Prostate gland (tissue), 2 donors: ENCODE measurements at places on chromosomes 16 and 17. TPM values are rescaled to one million over a fixed set of nuclear protein-coding genes. Genes with fewer than 3 reads are reported as not detected.

The ARHGAP44 gene
- 15.7 TPM for total RNA-seq

The KRT33A gene
- total RNA-seq, result not detected

The CNGB1 gene
- 0.34 TPM for total RNA-seq

The CHST4 gene
- 1.2 TPM for total RNA-seq

The CD300C gene
- 1.5 TPM for total RNA-seq

The NOG gene
- total RNA-seq, result 1.3 TPM

The TBX4 gene
- 3.5 TPM for total RNA-seq
